ENCODE measurements at places on chromosomes 11 and 22.

DNA sequence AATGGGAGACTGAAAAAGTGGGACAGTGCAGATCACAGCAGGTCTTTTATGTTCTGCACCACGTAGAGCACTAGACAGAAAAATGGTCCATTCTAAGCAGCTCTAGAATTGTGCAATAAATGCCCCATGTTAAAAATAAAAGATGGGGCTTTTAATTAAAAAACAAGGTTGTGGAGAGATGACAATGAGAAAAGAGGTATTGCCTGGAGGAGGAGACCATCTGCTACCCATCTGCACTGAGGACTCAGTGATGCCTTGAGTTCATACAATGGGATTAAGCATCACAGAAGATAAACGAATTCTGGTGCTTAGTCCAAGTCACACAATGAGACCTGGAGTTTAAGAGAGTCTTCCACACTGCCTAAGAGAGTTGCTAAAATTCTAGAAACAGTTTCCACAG is 73.6 kb downstream of the PAK1 start:
- no peak for DNase-seq

DNA sequence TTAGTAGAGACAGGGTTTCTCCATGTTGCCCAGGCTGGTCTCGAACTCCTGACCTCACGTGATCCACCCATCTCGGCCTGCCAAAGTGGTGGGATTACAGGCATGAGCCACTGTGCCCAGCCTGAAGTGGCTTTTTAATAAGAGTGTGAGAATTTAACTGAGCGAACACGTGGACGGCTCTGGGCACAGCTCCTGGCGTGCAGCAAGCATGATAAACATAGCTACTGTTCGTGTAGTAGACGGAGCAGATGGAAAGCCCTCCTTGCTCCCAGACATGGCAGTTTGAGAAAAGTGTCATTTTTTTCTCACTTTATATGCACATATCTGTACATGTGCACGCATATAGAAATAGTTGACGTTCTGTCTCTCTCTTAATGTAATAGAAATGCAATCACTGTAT is 7.0 kb downstream of the EMID1 start:
- DNase-seq: no peak

- DNase-seq: no peak
Measured at GRCh38 chr11:71114124-71114851, 138.1 kb downstream of the SHANK2 start.

DNA sequence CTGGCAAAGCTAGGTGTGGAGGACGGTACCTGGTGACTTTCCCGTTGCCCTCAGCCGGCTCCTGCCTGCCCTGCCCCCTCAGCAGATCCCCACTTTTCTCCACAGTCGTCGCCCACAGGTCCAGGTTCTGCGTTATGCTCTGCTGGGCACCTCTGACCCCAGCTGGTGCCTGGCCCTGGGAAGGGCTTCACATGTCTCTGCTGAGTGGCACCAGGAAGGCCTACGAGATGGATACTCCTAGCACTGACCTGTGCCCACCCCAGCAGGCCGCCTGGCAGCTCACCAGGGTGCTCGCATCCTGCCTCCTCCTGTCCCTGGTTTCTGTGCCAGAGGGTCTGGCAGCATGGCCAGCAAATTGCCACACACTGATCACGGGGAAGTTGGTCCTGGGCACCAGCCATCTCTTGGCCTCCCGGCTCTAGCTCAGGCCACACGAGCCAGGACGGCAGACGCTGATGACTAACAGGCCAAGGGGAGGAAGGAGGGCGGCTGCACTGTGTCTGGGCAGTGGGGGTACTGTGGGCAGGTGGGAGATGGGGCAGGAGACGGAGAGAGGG is 13.8 kb downstream of the CARS1 start:
- DNase-seq: no peak

DNA sequence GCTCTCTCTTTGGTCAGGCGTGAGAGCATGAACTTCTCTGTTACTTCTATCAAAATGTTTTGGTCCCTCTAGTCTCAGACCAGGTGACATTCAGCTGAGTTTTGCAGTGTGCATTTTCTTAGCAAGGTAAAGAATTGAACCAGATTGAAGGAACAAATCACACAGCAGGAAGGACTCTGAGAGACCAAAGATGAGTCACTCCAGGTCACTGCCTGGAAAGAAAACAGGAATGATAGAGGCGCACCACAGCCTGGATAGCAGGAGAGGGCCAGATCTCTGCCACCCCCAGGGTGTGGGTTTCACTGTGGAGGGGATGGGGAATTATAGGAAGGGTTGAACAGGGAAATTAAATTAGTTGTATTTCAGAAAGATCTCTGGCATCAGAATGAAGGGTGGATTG is 788.3 kb downstream of the NTM start:
- DNase-seq: no peak

DNA sequence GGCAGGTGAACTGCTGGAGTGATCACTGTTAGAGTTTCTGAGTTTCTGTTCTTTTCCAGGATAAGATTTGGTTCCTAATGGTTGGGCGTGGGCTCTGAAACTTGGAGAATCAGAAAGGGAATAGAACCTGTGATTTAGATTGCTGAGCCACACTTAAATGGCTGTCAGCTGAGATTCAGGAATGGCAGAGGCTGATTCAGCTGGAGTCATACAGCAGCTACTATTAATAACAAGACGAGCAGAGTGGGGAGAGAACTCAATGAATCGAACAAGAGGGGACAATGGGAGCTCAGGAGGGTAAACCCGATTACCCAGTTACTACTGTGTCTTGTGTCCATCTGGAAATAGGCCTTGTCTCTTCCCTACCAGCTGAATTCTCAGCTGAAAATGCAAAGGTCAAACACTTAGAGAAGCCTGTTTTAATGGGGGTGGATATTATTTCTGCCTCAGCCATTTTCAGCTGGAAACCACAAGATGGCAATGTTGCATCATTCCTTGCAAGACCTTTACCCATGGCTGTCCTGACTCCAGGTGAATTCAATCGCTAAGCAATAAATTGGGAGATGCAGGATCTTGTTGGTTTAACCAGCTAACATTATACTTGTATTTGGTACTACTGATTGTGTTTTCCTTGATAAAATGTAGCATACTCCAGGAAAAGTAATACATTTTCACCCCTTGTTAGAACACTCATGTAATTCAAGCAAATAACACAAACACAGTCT is 104.5 kb upstream of the RAG2 start:
- peak; percentile 53 for DNase-seq

GRCh38 chr11:42138454-42138853 is 679.0 kb upstream of the LRRC4C start:
- DNase-seq: no peak

DNA sequence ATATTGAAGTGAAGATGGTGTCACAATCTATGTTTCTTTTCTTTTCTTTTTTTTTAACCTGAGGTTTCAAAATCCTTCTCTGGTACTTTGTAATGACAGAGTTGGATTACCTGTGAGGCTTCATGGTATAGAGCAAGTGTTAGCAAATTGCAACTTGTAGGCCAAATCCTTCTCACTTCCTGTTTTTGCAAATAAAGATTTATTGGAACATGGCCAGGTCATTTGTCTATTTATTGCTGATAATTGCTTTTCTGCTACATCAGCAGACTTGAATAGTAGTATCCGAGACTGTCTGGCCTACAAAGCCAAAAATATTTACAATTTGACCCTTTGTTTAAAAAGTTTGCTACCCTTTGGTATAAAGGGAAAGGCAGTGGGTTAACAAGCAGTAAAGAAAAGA is 1059.4 kb upstream of the CCDC90B start:
- no peak for DNase-seq

DNA sequence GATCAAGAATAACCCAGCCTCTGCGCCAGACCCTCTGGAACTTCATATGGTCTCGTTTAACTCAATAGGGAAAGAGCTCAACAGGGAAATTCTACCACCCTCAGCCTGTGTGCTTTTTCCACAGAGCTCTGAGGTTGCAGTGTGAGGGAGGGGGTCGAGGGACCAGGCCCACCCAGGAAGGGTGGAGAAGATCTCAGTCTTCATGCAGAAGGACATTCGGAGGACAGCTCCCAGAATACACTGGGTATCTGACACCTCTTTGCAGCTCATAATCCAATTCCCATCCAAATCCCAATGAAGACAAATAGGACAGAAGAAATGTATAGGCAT is 56.6 kb downstream of the ST14 start:
- DNase-seq: no peak

DNA sequence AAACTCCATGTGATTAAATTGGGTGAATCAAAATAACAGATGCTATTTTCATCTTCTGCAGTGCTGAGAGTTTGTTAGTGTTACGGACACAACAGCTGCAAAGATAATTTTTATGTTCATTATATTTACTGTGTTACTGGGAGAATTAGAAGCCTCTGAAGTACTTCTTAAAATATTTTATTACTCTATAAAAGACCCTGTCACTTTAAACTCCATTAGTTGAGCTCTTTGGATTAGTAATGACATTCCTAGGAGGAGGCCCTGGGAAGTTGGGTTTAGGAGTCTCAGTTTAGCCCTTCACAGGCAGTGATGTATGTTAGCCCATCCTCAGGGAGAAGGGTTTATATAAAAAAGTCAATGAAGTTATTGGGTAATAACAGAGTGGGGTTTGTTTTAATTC is 596.7 kb downstream of the JRKL start:
- DNase-seq: no peak

- no peak for DNase-seq
Measured at GRCh38 chr11:21895686-21896085, 297.2 kb upstream of the ANO5 start.

- no peak for DNase-seq
Measured at GRCh38 chr11:56876621-56877275, 112.0 kb upstream of the OR5AK2 start.

DNA sequence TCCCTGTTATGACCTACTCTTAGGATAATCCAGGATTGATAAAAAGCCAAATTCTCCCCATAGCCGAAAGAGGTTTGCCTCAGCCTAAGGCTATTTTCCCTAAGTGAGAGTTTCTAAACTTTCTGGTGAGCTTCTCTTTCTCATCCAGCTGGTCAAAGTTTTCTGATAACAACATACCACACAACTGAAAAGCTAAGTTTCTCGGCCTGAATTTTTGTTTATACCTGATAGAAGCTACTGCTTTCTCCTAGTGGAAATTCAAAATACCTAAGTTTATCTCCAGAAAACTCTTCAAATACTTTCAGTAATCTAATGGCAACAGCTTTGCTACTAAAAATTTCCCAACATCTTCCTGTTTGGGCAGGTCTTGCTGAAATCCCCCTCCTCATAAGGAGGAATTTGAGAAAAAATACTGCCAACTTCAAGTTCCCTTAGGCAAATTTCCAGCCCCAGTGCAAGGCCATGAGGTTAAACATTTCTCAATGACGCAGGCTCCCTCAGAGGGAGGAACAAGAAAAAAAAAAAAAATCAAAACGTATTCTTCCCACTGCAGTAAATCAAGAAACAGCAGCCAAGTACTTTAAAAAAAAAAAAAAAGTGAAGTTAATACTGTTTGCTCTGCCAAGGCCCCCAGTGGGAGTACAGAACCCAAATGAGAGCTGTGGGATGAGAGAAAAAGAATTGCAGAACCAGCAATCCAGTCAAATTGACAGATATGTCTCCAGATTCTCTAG is 127.0 kb downstream of the MRTFA start:
- no peak for DNase-seq

DNA sequence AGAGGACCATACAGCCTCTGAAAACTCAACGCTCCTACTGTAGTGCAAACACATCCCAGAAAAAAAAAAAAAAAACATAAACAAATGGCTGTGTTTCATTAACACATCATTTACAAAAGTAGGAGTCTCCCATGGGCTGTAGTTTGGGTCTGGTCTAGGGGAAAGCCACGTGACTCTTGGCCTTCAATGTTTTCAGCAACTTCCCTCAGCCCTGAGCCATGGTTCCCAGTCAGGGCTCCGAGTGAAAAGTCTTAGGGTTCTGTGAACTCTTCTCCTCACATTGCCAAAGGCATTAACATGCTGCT is 58.5 kb downstream of the CSNK2A3 start:
- DNase-seq: no peak

GRCh38 chr11:7673724-7674434 is 579 bp upstream of the CYB5R2 start:
- DNase-seq: no peak

- no peak for DNase-seq
Measured at GRCh38 chr11:35873721-35874120, 70.1 kb upstream of the LDLRAD3 start.

DNA sequence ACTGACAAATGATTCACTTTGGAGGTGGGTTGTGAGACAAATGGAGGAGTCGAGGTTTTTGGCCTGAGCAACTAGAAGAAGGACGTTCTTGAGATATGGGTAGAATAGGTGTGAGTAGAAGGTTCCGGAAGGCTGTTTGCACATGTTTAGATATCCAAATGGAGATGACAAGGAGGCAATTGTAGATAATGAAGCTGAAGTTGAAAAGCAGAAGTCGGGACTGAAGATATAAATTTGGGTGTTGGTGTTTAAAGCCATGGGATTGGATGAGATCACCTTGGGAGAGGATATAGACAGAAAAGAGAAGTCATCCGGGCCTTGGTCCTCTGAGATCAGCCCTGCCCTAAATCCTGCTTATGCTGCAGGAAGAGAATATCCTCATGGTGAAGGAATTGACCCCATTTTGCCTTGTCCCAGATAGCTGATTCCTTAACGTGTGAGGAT is 75.5 kb upstream of the CD44 start:
- no peak for DNase-seq

- DNase-seq: no peak
Measured at GRCh38 chr11:115585361-115586024, 81.3 kb upstream of the CADM1 start.

DNA sequence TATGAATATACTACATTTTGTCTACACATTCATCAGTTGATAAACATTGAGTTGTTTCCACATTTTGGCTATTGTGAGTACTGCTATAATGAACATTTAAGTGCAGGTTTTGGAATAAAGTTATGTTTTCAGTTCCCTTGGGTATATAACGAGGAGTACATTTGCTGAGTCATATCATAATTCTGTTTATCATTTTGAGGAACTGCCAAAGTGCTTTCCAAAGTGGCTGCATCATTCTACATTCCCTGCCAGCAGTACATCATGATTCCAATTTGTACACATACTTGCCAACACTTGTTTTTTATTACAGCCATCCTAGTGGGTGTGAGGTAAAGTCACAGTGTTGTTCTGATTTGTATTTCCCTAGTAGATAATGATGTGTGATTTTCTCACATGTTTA is 1458.6 kb upstream of the TENM4 start:
- no peak for DNase-seq

GRCh38 chr11:117449111-117449693 is 121.5 kb downstream of the CEP164 start:
- DNase-seq: no peak

GRCh38 chr11:1049071-1049405 is 12.5 kb upstream of the MUC6 start:
- DNase-seq: no peak

DNA sequence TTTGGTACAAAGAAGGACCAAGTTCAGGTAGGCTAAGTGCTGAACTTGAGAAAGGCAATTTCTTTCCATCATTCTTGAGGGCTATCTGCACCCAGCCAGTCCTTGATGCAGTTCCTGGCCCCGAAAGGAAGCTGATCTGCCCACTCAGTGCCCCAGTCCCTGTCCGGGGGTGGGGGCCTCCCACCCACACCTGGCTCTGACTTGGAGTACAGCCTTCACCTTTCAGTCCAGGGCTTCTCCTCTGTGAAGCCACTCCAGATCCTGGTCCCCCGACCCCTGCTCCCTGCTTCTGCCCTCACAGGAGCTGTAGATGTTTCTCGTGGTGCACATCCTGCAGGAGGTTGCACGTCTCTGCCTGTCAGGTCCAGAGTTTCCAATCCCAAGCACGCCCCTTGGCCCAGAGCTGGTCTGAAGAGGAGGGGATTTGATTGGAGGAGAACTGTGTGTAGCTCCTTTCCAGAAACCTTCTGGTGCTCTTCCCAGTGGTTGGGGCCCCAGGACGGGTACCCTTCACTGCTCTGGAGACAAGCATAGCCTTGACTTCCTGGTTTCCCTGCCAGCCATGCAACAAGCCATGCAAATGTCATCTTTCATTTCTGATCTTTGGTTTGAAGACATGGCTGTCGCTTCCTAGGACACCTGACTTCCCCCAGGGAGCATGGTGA is 75.3 kb downstream of the BCR start:
- no peak for DNase-seq

Data from Panc1 (cell line).